Ascending aorta (tissue), 2 donors: ENCODE measurements at places on chromosomes 5 and 9. TPM values are rescaled to one million over a fixed set of nuclear protein-coding genes. Genes with fewer than 3 reads are reported as not detected.

The GPSM1 gene
- 85.1 TPM for total RNA-seq

The BHMT2 gene
- total RNA-seq = 2.9 TPM

The IRX1 gene
- 10.3 TPM for total RNA-seq

The SEMA5A gene
- 18.4 TPM for total RNA-seq

The C9orf153 gene
- total RNA-seq = not detected

The WASHC1 gene
- total RNA-seq = 6.8 TPM

The POU5F2 gene
- 1.5 TPM for total RNA-seq

The MELK gene
- total RNA-seq = not detected

The INSYN2B gene
- not detected for total RNA-seq

The NR4A3 gene
- total RNA-seq = 21.3 TPM

The ASTN2 gene
- 2.3 TPM for total RNA-seq

The ADAMTS16 gene
- total RNA-seq = 1.6 TPM

The HBEGF gene
- 3.0 TPM for total RNA-seq

The TRPM3 gene
- total RNA-seq = 3.3 TPM

The SOX30 gene
- total RNA-seq = not detected

The TMEM252 gene
- not detected for total RNA-seq

The PCDHGB6 gene
- 3.9 TPM for total RNA-seq

The ATG10 gene
- 8.4 TPM for total RNA-seq

The SLC45A2 gene
- not detected for total RNA-seq

The GMCL2 gene
- not detected for total RNA-seq

The IL33 gene
- total RNA-seq = 38.0 TPM

The SPINK13 gene
- total RNA-seq = not detected

The TNFSF8 gene
- total RNA-seq = 0.96 TPM

The FBXW5 gene
- 421 TPM for total RNA-seq

The CARD6 gene
- total RNA-seq = 8.2 TPM

The ZFP2 gene
- 0.75 TPM for total RNA-seq

The SYNPO gene
- 128 TPM for total RNA-seq

The IL9 gene
- not detected for total RNA-seq

The AGXT2 gene
- not detected for total RNA-seq

The C5orf24 gene
- 36.5 TPM for total RNA-seq

The SPAG8 gene
- total RNA-seq = not detected
